ENCODE measurements at places on chromosomes 1 and 21.

DNA sequence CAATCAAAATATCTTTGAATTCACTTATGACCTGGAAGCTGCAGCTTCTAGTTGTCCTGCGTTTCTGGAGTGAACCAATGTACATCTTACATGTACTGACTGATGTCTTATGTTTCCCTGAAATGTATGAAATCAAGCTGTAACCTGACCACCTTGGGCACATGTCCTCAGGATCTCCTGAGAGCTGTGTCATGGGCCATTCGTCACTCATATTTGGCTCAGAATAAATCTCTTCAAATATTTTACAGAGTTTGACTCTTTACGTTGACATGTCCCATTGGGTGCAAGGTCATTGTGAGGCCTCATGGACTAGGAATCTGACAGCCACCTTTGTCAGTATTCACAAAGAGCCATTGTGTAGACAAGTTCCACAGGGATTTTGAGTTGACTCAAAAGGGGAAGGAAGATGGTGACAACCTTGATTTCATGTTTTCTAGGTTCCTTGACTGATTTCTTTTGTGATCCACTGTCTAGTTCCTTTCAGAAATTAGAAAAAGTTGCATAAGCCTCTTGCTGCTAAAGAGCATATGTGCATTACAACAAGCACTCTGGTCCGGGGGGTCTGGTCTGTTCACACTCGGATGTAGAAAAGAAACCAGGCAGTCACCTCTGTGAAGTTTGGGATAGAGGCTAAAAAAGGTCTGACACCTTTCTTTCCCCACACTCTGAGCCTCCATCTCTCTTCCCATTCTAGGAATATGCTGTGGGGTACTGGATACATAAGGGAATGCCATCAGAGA lies 10.7 kb downstream of the CHI3L2 start:
- DNase-seq, result no peak

GRCh38 chr1:73491621-73492020 lies 706.4 kb downstream of the LRRIQ3 start:
- no peak for DNase-seq

DNA sequence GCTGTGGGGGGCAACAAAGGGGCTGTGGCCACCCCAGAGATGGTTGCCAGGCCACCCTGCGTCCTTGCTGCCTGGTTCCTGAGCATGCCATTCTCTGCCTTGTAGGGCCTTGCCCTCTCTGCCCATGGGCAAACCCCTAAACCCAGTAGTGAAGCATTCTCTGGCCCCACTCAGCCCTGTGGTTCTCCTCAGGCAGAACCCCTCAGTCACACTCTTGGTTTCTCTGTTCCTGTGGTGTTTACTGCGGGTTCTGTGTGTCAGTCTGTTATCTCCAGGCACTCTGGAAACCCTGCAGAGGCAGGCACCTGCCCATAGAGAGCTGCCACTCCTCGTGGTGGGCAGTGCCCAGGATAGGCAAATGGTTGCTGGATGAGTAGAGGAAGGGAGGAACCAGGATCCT lies 41.1 kb upstream of the IL19 start:
- DNase-seq, result no peak

- DNase-seq, result no peak
Observed at GRCh38 chr21:32698971-32699693, 28.7 kb downstream of the SYNJ1 start.

DNA sequence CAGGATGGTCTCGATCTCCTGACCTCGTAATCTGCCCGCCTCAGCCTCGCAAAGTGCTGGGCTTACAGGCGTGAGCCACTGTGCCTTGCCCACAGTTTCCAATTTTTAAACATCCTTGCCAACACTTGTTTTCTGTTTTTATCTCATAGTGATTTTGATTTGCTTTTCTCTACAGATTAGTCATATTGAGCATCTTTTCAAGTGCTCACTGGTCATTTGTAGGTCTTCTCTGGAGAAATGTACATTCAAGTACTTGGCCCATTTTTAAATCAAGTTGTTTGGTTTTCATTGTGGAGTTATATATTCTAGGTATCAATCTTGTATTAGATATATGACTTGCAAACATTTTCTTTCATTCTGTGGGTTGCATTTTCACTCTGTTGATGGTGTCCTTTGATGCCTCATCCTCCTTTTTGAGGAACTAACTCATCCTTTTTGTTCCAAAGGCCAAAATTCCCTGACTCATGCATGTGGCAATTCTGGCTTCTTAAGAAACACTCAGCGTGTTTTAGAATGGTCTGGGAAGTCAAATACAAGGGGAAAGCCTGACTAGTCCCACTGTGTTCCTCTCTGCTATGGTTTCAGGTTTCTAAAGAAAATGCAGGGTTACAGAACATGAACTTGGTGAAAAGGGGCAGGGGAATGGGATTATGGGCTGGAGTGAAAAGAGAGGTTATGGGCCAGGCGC lies 37.3 kb downstream of the PTAFR start:
- peak; percentile 60 for DNase-seq

- no peak for DNase-seq
Observed at GRCh38 chr1:25804964-25805862, 5.2 kb downstream of the SELENON start.

DNA sequence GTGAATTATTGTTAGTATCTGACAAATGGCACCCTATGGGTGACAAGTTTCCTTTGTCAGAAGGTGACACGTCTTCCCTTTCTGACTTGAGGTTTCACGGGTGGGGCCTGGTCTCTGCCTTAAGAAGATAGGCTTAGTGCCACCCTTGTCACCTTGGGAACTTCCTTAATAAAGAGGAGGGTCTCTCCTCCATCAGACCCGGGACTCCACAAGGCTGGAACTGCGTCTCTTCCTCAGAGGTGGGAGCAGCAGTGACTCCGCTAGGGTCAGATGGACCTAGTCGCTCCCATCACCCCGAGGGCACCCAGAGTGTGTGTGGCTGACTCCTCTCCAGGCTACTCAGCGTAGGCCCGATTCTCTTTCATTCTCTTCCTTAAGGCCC lies 774 bp upstream of the WDTC1 start:
- DNase-seq, result peak; percentile 16

GRCh38 chr1:193479187-193479586 lies 292.8 kb upstream of the B3GALT2 start:
- peak; percentile 82 for DNase-seq

DNA sequence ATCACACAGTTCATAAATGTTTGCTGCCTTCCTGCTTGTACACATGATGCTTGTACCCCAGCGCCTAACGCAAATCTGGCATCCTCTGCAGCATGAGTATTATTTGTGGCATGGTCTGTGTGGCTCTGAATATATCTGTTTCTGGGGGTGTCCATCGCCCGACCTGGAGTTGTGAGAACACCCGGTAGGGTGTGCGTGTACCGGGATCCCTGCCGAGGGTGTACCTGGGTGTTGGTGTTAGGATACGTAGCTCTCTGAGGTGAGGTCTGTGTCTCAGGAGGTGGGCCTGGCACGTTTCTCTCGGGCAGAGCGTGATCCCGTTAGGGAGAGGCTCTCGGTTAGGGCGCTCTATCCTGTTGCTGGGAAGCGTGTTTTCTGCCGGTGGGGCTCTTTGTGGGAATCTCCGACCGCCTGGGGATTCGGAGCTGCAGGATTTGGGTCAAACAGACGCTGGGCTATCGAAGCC lies 10.4 kb upstream of the CDC20 start:
- DNase-seq, result no peak

DNA sequence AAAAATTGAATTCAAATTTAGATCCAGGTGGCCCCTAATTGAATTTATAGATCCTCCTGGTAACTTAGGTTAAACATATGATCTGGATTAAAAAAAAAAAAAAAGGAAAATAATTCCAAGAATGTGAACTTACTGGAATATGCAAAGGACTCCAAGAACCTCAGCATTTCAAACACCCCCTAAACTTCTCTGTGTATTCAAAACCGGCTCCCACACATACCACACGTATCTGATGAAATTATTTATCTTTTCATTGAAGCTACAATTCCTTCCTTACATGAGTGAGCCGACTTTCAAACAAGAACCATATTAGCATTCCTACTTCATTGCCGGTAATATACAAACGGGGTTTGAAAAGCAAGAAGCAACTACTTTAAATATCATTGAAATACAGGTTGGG lies 61.4 kb upstream of the FMN2 start:
- DNase-seq, result no peak

GRCh38 chr1:242132121-242132817 lies 133.4 kb upstream of the MAP1LC3C start:
- DNase-seq, result no peak

- DNase-seq, result no peak
Observed at GRCh38 chr1:17544776-17545350, 5.4 kb downstream of the ARHGEF10L start.

GRCh38 chr1:35319988-35320713 lies 51.6 kb downstream of the ZMYM4 start:
- DNase-seq, result no peak

All from CD4-positive, alpha-beta T cell treated with Interleukin-1 beta for 1 hour (primary cell).